ENCODE measurements at places on chromosomes 5 and 9.

- DNase-seq = no peak
Observed at GRCh38 chr9:119951591-119951990, 582.4 kb upstream of the BRINP1 start.

DNA sequence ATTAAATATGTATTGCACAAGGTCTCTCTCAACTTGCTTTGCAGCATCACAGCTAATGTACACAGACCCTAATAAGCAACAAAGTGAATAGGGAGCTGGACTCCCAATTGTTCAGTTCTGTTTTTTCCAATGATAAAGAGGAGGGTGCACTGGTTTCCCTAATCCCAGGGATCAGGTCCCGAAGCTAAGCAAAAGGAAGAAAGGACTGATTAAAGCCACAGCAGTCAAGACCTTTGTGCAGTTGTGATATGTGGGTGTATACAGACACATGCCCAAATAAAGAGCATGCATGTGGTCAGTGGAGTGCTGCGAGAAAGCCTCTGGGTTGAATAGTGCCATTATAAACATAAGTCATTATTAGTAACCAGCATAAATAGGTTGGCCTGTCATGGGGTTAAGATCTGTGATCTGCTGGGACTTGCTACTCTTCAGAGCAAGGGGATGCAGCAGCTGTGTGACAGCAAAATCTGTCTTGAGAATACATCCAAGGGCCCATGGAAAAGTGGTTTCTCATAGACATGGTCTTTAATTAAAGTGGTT, 1863.1 kb upstream of the WWC1 start:
- DNase-seq = no peak

- DNase-seq = no peak
Observed at GRCh38 chr5:131607418-131607817, 27.6 kb downstream of the RAPGEF6 start.

GRCh38 chr9:114401344-114401743, 13.6 kb upstream of the AKNA start:
- no peak for DNase-seq

GRCh38 chr9:105500108-105500766, 52.4 kb downstream of the FSD1L start:
- DNase-seq = no peak

- DNase-seq = no peak
Observed at GRCh38 chr9:37994639-37995347, 74.2 kb downstream of the SHB start.

DNA sequence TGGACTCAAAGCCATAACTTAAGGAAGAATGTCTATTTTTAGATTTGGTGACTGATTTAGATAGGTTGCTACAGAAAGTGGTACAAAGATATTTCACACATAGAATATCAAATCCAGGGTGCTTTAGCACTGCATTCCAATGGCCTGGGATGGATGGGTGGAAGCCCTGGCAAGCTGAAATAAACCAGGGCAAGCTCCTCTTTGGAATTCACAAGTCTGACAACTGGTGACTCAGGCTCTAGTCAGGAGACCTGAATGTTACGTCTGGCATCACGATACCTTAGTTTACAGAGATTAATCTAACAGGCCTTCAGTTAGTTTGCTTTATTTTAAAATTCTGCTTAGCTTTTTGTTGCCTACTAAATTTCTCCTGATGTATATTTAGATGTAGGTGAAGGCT, 144.0 kb downstream of the TMC1 start:
- DNase-seq = no peak

- DNase-seq = no peak
Observed at GRCh38 chr5:124872615-124873014, 126.2 kb upstream of the ZNF608 start.

DNA sequence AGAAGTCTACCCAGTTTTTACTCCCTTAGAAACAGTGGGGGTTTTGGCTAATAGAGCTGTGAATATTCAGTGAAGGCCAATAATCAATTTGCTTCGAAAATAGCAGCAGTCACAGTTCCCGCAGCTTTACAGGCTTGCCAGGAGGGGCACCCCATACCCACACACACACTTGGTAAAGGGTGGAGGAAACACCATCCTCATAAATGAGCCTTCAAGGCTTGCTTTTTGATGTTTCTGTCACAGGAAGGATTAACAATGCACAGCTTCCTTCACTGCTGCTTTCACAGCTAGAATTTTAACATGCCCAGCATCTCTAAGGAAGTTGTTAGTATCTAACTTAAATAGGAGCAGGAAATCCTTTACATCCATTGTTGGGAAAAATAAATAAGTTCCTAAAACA, 1247.5 kb upstream of the C9orf72 start:
- no peak for DNase-seq

DNA sequence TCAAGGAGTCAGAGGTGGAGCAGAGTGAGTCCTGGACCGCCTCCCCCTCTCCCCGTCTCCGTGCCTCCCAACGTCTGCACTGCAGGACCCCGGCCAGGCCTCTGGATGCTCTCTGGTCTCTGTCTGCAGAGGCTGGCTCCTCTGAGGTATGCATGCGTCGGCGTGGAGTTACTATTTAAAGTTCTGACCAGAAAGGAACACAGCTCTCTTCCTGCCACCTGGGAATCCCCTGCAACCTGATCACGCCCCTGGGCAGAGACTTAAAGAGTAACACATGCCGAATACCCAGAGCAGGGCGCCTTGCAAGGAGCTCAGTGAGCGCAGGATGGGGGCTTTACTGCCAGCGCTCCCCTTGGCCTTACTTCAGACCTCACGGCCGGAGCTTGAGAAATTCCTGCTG, 16.0 kb downstream of the ANXA6 start:
- DNase-seq = no peak

DNA sequence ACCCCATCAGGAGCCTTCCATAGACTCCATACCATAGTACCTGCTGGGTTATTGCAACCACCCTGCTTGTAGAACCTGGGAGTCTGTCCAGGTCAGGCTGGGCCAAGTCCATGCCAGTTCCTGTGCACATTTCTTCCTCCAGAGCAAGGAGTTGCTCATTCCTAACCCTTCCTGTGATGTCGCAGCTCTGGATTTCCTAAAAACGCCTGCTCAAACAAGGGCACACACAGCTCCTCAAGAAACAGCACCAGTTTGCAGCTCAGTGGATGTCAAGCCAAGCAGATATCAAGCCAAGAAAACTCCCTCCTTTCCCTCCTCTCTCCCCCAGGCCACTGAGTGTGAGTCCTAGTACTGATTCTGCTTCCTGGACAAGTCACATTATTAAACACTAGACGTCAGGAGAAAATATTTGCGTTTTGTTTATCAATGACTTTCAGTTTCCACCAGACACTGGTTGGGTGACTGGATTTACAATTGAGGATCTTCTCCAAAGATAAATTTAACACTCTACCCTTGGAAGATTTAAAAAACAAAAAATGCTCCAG, 59.6 kb downstream of the SLC1A1 start:
- no peak for DNase-seq

- no peak for DNase-seq
Observed at GRCh38 chr5:179872828-179873575, 14.4 kb upstream of the MRNIP start.

- DNase-seq = no peak
Observed at GRCh38 chr9:4299005-4299795, 668 bp downstream of the GLIS3 start.

- no peak for DNase-seq
Observed at GRCh38 chr5:172534229-172535107, 80.1 kb upstream of the SH3PXD2B start.

GRCh38 chr9:17613758-17614157, 34.9 kb downstream of the SH3GL2 start:
- no peak for DNase-seq

GRCh38 chr5:17167171-17167891, 50.1 kb upstream of the BASP1 start:
- DNase-seq = no peak

GRCh38 chr9:105151686-105151995, 92.8 kb upstream of the SLC44A1 start:
- no peak for DNase-seq

DNA sequence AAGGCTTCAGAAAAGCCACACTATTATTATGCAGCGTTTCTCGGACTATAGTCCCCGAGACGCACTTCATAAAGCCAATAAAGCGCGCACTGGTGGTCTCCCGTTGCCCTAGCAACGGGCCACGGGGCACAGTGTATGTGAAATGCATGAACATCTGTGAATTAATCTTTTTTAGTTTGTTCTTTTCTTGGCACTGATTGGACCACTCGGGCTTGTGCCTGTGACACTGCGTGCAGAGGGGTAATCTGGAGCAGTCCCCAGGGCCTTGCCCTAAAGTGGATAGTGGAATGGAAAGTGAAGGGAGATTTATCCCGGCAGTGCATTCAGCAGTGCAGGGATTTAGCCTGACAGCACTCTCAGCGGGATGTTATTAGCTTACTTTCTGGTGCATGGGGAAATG, 92.1 kb downstream of the TLE4 start:
- no peak for DNase-seq
